ENCODE measurements at places on chromosomes 3 and 15.

GRCh38 chr15:99475754-99476412, 89.9 kb upstream of the MEF2A start:
- DNase-seq, result no peak

DNA sequence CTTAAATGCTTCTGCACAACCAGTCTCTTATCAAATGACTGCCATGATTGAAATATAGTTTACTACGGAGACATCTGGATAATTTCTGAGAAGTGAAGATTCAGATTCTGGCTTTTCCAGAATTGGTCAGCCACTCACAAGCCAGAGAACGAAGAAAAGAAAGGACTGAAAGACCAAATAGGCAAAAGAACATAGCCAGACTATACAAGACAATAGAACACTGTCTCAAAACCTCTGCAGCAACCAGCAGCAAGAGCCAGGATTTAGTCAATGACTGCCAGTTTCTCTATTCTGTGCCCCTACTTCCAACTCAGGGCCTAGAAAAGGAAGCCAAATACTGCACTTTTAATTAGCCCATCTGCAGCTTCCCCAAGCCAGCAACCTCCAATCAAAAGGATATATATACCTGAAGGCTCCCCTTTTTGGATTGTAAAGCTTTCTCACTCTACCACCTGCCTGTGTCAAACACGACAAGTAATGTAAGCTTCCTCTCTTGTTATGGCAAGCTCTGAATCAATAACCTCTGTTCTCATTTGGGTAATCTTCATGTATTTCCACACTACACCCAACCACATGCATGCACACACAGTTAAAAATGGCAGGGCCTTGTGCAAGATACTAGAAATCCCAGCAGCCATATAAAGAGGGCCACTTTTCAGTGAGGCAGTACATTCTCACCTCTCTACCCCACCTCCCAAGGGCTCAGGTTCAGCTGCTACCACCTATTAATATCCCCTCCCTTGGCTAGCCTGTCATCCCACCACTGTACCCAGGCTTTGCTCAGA, 97.1 kb downstream of the ERC2 start:
- DNase-seq, result no peak

DNA sequence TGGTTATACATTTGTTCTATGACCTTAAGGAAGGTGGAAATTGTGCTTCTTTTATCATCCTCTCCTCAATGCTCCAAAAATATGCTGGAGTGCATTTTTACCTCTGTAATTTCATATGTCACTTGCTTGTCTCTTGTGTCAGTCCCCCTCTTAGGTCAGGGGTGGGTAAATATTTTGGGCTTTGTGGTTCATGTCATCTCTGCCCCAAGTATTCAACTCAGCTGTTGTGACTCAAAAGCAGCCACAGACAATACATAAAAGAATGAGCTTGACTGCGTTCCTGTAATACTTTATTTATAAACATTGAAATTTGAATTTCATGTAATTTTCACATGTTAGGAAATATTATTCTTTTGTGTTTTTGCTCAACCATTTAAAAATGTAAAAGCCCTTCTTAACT, 60.4 kb upstream of the SLC24A5 start:
- DNase-seq, result no peak

- DNase-seq, result no peak
These were observed 9.2 kb downstream of the FYCO1 start for GRCh38 chr3:45986303-45986982.

DNA sequence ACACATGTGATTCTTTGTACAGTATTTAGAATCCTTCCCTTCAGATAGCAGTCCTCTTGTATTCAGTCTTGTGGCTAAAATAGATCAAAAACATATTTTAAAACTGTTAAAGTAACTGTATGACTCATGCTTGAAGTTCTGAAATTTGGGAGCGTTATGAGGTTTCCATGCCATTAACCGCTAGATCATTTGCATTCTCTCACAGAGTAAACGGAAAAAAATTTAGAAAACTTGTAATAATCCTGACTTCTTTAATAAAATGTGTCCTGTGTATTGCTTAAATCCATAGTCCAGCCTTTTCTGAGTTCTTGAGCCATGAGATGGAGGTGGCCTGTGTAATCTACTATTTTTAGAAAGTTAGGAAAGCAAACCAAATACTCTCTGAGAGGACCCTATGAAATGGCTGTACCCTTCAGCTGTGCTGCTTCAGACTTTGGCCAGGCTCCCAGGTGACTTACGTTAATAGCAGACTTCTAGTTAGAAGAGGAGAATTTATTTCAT, 33.8 kb downstream of the MBNL1 start:
- DNase-seq, result no peak

DNA sequence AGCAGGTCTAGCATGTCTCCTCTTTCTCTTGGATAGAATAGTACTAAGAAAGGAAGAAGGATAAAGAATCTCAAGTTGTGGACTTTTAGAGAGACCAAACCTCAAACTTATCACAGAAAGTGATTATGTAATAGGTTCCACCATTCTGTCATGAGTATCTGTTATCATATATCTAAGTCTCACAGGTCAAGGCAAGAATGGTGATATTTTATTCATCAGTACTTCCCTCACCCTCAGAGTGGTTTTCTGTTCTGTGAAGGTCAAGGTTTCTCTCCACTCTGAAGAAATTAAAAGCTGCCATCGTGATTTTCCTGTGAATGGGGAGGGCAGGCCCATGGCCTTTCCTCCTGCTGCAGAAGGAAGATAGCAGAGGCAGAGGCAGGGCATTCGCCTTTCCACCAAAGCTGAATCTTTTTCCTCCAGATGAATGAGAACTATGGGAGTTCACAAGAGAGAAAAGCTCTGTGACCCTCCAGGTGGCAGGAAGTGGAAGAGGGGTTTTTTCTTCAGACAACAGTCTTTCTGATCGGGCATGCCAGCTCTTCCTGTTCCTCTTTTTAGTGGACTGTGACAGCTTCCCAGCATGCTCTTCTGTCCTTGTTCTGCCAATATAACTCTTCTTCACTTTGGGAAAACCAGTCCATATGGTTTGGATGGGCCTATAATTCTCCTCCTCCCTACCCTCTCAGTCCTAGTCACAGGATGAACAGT, 37.1 kb upstream of the CCK start:
- DNase-seq, result no peak

GRCh38 chr15:77118882-77119321, 48.0 kb upstream of the TSPAN3 start:
- DNase-seq, result no peak

- DNase-seq, result no peak
These were observed 7.6 kb upstream of the MFSD1 start for GRCh38 chr3:158794206-158794605.

- no peak for DNase-seq
These were observed 270.3 kb downstream of the ERC2 start for GRCh38 chr3:56197991-56198390.

GRCh38 chr15:63576441-63576840, 20.7 kb upstream of the FBXL22 start:
- no peak for DNase-seq

Measured in stimulated activated CD4-positive, alpha-beta T cell treated with anti-CD3 and anti-CD28 coated beads, Interleukin-12 subunit alpha, Interleukin-12 subunit beta, amount 100 ng/mL, for 24 hours (primary cell).